SJSA1 (cell line): ENCODE measurements at places on chromosomes 1 and 21.

GRCh38 chr1:229028544-229028943 lies 242.4 kb upstream of the RAB4A start:
- DNase-seq: no peak

GRCh38 chr1:200226969-200227303 lies 182.9 kb downstream of the ZNF281 start:
- no peak for DNase-seq

GRCh38 chr1:56563568-56563967 lies 15.8 kb downstream of the PLPP3 start:
- DNase-seq: no peak

DNA sequence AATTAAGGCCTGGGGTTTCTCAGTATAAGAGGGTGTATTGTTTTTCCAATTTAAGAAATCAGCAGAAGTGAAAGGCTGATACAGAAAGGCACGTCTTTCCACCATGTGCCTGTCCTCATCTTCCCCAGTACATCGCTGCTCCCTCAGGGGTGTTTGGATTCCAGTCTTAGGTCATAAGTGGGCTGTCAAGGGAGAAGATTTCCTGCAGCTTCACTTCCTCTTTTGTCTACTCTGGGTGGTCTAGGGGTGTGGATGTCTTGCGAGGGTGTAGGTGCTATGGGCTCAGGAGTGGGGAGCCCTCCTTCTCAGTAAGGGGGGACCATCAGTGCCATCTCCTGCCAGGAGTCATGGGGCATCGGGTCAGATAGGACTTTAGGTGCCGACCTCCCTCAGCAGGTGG lies 999.8 kb upstream of the NCAM2 start:
- DNase-seq: no peak

DNA sequence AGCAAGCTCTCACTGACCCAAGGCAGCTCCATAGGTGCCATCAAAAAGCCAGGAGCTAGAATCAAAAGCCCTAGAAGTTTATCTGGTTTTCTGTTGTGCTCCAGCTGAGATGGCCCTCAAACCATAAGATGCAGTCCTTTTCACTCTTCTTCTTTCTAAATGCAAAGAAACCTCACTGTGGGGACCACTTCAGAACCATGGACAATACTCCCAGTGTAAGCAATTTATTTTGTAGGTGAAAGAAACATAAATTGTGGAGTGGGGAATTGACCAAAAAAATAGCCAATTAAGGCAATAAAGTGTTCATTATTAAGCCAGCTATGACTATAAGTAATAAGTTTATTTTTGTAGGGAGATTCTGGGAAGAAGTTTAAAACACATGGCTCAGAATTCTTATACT lies 1399.9 kb downstream of the PLA2G4A start:
- DNase-seq: no peak

- DNase-seq: no peak
These were observed 4.5 kb downstream of the ATXN7L2 start for GRCh38 chr1:109488201-109488600.

DNA sequence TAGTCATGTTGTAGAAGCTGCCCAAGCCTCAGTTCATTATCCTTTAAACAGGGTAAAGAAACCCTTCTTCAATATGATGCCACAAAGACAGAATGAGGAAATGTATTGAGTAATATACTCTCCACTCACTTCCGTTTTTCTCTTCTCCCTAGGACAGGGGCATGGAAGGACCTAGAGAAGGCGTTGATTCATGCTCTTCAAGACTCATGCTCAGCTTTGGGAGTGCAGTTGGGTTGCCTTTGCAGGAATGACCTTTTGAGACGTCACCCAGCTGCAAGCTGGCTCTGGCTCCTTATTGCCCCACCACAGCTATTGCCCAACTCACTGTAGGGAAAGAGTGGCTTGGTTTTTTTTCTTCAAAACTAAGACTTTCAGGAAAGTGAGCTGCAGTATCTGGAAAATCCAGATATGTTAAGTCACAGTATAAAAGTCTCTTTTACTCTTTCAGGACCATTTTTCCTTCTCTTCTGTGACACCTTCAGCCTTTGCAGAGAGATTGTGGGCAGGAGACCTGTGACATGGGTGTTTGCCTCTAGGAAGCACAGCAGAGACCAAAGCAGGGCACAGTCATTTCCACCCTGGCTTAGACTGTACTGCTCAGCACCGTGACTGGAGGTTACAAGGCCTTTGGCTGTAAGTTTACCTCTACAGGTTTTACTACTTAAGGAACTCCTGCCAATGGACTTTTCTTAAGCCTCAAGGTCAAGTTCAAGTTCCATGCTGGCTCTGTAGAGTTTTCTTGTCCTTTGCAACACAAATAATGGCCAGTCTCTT lies 39.5 kb downstream of the XCL2 start:
- no peak for DNase-seq

DNA sequence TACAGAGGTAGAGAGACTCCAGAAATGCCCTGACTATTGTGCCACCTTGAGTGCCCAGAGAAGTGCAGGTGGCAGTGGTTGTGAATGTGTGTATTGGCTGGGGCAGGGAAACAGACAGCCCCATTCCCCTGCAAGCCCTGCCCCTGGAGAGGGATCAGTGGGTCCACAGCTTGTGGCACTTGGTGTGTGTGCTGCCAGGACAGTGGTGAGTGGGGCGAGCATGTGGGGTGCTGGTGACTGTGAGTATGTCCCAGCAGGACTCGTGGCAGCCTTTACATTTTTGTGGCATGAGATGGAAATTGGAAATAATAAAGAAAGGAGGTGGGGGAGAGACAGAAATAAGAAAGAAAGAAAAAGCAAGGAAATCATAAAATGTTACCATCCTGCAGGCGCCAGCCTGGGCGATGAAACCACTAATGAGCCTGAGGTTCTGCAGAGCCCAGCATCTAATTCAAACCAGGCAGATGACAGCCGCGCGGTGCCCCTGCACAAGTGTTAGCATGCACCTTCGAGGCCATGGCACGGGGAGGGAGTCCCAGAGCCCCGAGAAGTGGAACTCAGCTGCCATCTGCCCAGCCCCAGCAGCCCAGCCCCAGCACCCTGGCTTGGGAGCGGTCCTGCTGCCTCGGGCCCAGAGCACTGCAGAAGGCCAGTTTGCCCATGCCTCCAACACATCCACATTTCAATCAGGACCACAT lies 49.1 kb upstream of the ZBTB40 start:
- no peak for DNase-seq

- peak; percentile 88 for DNase-seq
These were observed 372.8 kb downstream of the PTBP2 start for GRCh38 chr1:97094247-97094972.

- peak; percentile 88 for DNase-seq
These were observed at the start of gene MAP3K7CL for GRCh38 chr21:29130270-29130969. MAP3K7CL (plus strand) TSS chr21:29130644; CDS start chr21:29133345, 2,701 bp downstream.
